CD8-positive, alpha-beta T cell (primary cell): ENCODE measurements at places on chromosomes 7 and 10.
A peak's percentile ranks its signal among the peaks of the same experiment; 100 is the strongest.

DNA sequence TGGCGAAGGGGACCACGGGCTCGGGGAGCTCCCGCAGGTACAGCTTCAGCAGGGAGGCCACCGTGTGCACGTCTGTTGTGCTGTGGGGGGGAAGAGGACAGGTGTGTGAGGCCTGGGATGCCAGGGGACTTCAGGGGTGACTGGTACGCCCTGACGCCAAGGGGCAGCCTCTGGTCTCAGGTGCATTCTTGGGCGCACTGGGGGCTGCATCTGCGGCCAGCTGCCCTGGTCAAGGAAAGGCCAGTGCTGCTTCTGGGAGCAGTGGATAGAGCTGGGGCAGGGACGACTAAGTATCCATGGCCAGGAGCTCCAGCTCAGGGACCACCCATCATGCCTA, 148.5 kb downstream of the MAPK8 start:
- no peak for DNase-seq

DNA sequence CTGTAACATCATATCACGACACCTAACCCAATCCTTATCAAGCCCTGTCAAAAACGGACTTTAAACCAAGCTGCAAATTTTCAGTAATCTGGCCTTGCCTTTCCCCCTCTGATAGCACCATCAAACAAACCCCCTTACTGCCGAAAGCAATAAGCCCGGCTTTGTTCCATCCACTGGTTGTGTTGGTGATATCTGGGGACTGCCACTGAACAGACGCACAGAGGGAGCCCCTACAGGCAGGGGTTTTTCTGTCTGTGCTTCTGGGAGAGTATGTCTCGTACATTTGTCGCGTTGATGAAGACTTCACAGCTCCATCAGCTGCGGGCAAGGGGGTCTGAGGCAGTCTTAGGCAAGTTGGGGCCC, 550 bp upstream of the PLAU start:
- peak; percentile 13 for DNase-seq

GRCh38 chr10:13113544-13113943, 13.6 kb downstream of the OPTN start:
- DNase-seq, result no peak

- no peak for DNase-seq
Measured at GRCh38 chr10:90775351-90776028, 82.3 kb downstream of the HTR7 start.

- no peak for DNase-seq
Measured at GRCh38 chr10:26952094-26952493, 91.3 kb upstream of the ABI1 start.

- peak; percentile 19 for DNase-seq
Measured at GRCh38 chr7:135508883-135509588, 866 bp downstream of the CNOT4 start.

GRCh38 chr10:99966306-99966705, 43.4 kb downstream of the DNMBP start:
- DNase-seq, result no peak

DNA sequence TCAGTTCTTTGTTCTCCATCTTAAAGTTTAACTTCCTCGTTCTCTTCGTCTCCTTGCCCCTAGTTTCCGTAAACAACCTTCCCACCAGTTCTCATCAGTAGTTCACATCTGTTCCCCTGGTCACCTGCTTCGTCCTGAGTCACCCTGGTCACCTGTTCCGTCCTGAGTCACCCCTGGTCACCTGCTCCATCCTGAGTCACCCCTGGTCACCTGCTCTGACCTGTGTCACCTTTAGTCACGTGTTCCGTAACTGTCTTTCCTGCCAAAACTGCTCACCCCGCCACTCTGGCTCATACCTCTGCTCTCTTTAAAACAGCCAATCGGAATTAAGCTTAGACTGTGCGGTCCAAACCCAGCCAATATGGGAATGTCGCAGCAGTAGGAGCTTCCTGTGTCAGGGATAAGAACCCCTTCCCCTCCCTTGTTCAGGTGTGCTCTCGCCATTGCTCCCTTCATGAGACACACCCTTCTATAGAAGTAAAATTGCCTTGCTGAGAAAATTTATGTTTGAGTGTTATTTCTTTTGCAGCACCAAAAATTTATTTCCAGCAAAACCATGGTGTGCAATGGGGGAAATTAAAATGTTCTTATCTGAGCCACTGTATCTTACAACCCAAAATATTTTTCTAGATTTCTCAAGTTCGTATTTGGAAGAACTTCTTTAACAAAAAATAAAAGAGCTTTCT, 112.2 kb downstream of the VIM start:
- DNase-seq, result no peak
